RCC 7860 (cell line): ENCODE measurements at places on chromosomes 2 and 18.

DNA sequence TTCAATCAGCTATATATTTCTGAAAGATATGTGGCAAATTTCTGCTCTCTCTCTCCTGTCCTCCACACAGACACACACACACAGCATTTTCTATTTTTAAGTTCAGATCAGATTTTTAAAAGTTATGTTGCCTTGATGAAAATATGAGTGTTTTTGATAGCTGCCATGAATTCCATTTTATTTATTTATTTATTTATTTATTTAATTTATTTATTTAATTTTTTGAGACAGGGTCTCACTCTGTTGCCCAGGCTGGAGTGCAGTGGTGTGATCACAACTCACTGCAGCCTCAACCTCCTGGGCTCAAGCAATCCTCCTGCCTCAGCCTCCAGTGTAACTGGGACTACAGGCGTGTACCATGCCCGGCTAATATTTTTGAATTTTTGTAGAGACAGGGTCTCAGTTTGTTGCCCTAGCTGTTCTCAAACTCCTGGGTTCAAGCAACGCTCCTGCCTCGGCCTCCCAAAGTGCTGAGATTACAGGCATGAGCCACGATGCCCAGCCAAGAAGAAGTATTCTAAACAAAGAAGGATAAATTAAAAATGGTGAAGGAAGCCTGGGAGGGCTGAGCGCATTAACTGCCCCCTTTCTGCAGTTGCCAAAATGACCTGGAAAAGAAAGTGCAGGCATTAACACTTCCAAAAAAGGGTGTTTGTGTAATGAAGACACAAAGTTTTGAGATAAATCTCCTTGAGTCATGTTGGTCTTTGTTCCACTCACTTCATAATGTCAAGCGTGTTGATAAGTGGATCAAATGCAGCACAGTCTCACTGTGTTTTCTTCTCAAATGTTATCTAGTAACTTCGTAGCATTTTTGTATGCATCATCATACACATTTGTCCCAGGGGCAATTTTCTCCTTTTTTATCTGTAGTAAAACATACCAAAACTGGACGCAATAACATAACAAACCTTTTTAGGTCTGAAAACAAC is 11.1 kb upstream of the IMPA2 start:
- DNase-seq, result no peak

GRCh38 chr18:55779691-55780585 is 191.9 kb upstream of the TCF4 start:
- no peak for DNase-seq

GRCh38 chr18:1304392-1304992 is 399.8 kb downstream of the ADCYAP1 start:
- DNase-seq, result no peak

DNA sequence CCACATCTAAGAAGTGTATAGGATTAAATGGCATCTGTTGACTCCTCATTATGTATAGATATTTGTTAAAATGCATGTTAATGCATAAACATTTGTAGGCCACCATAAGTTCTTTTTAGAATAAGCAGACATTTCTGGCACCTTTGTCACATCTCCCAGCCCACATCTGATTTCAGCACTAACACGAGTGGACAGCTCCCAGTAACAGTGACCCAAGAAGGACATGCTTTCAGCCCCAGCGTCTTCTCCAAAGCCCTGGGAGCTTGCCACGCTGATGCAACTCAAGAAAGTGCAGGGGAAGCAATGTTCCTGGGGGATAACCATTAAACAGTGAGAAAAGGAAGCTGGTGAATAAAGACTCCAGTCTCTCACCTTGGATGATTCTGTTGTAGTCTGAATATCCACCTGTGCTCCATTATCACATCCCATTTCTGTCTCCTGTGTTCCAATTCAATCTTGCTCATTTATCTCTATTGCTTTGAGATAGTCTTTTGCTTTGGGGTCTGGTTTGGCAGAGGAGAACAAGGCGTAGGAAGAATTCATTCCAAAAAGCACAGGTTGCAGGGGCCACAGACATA is 182.6 kb upstream of the THSD7B start:
- DNase-seq, result no peak

DNA sequence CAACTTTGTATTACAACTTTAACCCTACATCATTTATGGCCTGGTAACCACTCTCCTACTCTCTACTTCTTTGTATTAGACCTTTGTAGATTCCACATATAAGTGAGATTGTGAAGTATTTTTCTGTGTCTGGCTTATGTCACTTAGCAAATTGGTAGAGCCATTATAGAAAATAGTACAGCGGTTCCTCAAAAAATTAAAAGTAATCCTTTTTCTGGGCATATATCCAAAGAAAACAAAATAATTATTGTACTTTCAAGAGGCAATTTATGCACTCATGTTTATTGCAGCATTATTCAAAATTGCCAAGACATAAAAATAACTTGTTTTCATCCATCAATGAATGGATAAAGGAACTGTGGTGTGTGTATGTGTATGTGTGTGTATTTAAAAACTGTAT is 537.5 kb upstream of the FSIP2 start:
- no peak for DNase-seq
